ENCODE measurements at places on chromosomes 4 and X. TPM values are rescaled to one million over a fixed set of nuclear protein-coding genes. Genes with fewer than 3 reads are reported as not detected.
A peak's percentile ranks its signal among the peaks of the same experiment; 100 is the strongest.

Gene TMEM192
- total RNA-seq = 14.1 TPM

Gene SORBS2
- total RNA-seq = 25.0 TPM

Gene DUSP9
- total RNA-seq = 435 TPM

Gene NPNT
- total RNA-seq = 10.0 TPM

GRCh38 chr4:114282937-114283336, 303.5 kb upstream of the ARSJ start:
- no peak for DNase-seq

GRCh38 chr4:37994569-37994968, 34.4 kb downstream of the PTTG2 start:
- no peak for DNase-seq

GRCh38 chrX:4674028-4674782, 960.8 kb upstream of the PRKX start:
- DNase-seq = no peak

- no peak for DNase-seq
Measured at GRCh38 chrX:130144509-130144908, 21.1 kb downstream of the AIFM1 start.

DNA sequence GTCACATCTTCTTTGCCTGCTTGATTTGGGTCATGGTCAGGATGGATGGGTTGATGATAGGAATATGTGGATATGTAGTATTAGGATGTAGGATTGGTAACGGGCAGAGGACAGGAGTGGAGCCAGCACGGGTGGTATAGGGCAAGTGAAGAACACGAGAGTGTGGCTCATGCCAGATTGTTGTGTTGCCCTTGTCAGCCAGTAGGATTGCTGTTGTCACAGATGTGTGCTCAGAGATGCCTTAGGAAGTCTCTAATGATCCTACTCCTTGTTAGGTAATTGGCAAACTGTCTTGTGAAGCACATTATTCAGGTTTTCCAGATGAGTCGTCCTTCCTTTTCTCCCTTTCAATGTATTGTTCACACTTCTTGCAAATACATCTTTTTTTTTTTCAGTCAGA, 5.5 kb downstream of the ATP10D start:
- DNase-seq = peak; percentile 21

DNA sequence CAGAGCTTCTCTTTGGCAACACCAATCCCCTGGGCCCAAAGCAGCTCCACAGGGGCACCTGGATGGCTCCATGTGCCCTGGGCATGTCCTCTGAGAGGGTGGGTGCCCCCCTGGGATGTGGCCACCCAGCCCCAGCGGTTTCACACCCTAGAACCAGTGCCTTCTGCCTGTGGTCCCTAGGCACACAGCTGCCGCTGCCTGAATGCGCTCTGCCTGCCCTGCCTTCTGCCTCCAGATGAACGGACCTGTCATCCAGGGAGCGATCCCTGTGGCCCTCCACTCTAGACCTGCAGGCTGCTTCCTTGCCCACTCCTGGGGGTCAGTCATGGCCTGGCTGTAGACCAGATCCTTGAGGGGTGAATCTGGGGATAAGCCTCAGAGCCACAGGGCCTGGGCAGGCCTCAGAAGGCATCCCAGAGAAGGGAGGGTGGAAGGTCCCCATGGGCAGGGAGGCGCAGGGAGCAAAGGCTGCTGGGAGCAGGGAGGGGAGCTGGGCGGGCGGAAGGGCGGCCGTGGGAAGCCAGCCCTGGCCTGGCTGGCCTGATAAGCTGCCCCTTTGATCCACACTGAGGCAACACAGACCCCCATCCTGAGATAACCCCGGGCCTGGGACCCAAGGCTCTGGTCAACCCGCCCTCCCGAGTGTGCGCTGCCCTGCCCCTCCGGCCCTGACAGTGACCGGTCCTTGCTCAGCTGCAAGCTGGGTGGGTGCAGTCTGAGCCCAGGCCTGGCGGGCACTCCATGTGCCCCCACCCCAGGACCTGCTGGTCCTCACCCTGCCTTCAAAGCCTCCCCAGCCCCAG, 8.1 kb upstream of the FGFR3 start:
- peak; percentile 79 for DNase-seq

DNA sequence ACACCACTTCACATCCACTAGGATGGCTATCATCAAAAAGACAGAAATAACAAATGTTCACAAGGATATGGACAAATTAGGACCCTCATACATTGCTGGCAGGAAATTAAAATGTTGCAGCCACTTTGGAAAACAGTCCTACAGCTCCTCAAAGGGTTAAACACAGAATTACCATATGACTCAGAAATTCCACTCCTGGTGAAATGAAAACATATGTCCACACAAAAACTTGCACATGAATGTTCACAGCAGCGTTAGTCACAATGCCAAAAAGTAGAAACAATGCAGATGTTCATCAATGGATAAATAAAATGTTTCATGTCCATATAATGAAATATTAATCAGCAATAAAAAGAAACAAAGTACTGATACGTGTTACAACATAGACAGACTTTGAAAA, 15.1 kb downstream of the S100G start:
- DNase-seq = no peak

DNA sequence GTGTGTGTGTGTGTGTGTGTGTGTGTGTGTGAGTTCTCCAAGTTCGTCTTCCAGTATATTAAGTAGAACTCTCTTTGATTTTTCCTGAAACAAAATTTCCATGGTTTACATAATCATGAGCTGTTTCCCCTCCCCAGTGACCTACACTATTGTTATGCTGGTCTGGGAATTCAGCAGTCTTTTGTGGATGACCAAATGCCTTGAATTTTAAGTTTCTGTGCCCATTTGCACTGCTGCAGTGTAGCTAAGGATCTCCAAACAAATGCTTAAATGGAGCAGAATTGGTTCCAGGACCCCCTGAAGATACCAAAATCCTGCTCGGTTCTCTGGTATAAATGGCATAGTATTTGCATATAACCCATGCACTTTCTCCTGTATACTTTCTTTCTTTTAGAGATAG, 77.2 kb upstream of the SLC34A2 start:
- no peak for DNase-seq

GRCh38 chrX:70970482-70970995, 39.6 kb upstream of the SLC7A3 start:
- DNase-seq = peak; percentile 4

- no peak for DNase-seq
Measured at GRCh38 chr4:88937081-88937480, 119.9 kb downstream of the FAM13A start.

DNA sequence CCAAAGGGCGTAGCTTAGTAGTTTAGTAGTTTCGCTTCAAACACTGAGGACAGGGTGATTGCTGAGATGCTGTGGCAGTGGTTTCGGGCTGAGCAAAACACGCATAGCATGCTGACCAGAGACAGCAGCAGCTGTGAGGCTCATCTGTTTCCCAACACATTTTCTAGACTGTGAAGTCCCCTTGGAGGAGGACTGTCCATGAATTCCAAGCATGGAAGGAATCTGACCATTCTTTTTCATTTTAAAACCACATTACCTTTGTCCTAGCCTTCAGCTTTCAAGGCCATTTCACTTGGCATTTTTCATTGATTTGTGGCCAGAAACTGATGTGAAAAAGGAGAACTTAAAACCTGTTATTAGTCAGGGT, 240.9 kb downstream of the PALLD start:
- DNase-seq = no peak

DNA sequence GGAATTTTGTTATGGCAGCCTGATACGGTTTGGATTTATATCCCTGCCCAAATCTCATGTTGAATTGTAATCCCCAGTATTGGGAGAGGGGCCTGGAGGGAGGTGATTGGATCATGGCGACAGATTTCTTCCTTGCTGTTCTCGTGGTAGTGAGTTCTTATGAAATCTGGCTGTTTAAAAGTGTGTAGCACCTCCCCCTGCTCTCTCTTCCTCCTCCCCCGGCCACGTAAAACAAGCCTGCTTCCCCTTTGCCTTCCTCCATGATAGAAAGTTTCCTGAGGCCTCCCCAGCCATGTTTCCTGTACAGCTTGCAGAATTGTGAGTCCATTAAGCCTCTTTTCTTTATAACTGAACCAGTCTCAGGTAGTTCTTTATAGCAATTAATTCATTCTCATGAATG, 37.9 kb downstream of the SUPT20HL2 start:
- no peak for DNase-seq

GRCh38 chrX:103737696-103738095, 27.0 kb downstream of the TMEM31 start:
- no peak for DNase-seq

GRCh38 chr4:105541420-105541819, 11.0 kb upstream of the ARHGEF38 start:
- DNase-seq = no peak

- no peak for DNase-seq
Measured at GRCh38 chrX:46072791-46073190, 472.4 kb downstream of the ZNF674 start.
